Glutamatergic neuron (in vitro differentiated cells): ENCODE measurements at places on chromosomes 3 and 15. TPM values are rescaled to one million over a fixed set of nuclear protein-coding genes. Genes with fewer than 3 reads are reported as not detected.

- H3K36me3 ChIP-seq, result no peaks in the 10 kb centered on the region
- peak; percentile 70 for DNase-seq
- H3K4me3 ChIP-seq, result peak within 1 kb of the TSS; percentile 96
- H3K27ac ChIP-seq, result peak within 1 kb of the TSS; percentile 100
- H3K4me1 ChIP-seq, result peaks cover 11% of the 10 kb centered on the region
- H3K27me3 ChIP-seq, result no peaks in the 10 kb centered on the region
Measured at GRCh38 chr3:138187296-138188012, at the start of gene ARMC8. ARMC8 (plus strand) TSS chr3:138187301; CDS start chr3:138187555, 254 bp downstream.

DNA sequence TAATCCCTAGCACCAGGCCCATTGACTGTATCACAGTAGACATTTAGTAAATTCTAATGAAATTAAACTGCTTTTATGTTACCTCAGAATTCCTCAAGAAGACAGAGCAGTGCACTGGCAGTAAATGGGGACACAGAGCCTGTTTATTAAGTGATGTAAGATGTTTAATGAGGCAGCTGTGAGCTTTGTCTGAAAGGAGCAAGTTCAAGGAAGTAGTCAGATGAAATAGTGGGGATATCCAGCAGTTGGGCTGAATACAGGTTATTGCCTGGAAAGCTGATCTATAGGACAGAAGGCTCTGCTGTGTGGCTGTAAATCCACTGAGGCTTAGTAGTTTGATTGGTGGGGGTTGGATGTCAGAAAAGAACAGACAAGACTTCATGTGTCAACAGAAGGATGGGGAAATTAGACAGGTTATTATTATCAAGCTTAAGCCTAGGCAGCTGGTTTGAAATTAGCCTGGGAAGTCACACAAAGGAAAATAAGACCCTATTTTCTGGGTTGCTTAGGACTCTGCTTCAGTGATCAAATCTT is 62.2 kb downstream of the PFN2 start:
- H3K36me3 ChIP-seq, result no peaks in the 10 kb centered on the region
- no peaks in the 10 kb centered on the region for H3K27me3 ChIP-seq

FBXO40 gene
- total RNA-seq, result not detected

SACM1L gene
- total RNA-seq, result 59.2 TPM
